ENCODE measurements at places on chromosomes 16 and 17.

GRCh38 chr17:37598145-37598544 lies 11.1 kb downstream of the SYNRG start:
- no peak for DNase-seq

DNA sequence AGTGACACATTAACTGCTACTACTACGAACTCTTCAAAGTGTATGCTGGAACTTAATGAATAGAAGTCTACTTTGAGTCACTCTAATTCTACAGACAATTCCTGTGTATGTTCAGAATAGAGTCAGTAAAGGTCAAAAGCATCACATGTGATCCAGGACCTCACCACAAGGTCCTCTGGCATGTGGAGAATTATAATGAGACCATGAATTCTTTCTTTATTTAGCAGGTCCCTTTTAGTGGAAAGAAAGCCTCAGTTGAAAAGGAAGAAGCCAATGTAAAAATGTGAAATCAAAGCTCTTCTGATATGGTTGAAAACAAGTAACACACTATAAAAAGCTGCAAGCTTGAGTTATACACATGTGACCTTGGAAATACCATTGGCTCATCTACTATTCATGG lies 1612.1 kb upstream of the GOT2 start:
- DNase-seq, result no peak

DNA sequence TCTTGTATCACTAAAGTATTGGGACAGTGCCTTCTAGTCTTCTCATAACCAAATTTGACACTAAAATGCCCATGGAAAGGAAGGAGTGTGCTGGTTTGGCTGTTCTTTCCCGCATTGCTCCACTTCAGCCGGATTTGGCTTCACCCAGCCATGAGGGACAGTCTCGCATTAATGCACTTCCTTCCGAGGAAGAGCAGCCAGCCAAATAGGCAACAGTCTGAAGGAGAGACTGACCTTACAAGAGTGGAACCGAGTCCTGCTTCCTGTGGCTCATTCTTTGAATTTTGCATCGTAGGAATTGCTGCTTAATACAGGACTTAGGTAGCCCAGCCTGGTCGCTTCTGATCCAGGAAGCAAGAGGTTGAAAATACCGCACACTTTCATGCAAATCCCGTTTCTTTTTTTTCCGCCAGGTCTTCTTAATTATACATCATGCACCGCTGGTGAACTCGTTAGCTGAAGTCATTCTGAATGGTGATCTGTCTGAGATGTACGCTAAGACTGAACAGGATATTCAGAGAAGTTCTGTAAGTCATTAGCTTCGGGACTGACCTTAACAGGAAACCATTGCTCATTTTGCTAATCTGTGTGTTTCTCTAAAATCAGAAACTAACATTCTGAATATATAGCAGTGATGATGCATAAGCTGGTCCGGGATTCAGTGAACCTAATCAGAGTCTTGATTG lies 38.2 kb downstream of the CLEC16A start:
- no peak for DNase-seq

DNA sequence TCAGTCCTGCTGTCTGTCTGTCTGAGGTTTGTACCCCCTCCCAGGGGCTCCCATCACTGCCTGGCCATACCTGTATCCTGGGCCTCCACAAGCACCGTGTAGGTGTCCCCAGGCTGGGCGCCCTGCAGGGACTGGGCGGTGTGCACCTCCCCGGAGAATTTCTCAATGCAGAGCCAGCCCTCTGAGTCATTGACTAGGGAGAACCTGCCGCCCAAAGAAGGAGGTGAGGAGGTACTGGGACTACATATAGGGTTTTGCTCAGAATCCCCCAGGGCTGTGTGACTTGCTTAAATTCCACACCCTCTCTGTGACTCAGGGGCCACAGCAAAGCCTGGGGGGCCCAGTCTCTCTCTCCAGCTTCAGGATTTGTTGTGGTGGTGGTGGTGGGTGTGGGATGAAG lies 7.6 kb downstream of the CDH16 start:
- no peak for DNase-seq

GRCh38 chr17:81967533-81968395 lies 6.8 kb upstream of the NOTUM start:
- peak; percentile 91 for DNase-seq

GRCh38 chr16:79112462-79112861 lies 488.1 kb downstream of the MAF start:
- DNase-seq, result no peak
